ENCODE measurements at places on chromosomes 2 and 18.

GRCh38 chr2:204472375-204472774 lies 72.9 kb upstream of the PARD3B start:
- DNase-seq = no peak

- no peak for DNase-seq
These were observed 209.8 kb downstream of the NEDD4L start for GRCh38 chr18:58253871-58254270.

DNA sequence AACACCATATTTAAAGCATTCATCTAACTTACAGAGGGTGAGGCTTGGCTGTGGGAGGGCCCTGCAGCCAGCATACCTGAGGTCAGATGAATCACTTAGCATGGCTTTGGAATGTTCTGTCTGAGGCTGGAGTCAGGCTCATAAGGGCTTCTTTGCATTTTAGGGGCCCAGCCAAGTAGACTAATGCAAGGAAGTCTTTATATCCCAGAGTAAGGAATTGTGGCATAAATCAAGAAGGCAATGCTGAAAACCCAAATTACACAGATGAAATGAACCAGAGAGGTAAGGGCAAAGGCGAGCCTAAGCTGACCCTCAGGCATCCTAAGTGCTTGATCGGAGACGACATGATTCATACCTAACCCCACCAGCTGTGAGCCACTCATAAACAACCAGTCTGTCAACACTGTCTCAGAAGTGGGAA lies 383.6 kb downstream of the DCC start:
- no peak for DNase-seq

DNA sequence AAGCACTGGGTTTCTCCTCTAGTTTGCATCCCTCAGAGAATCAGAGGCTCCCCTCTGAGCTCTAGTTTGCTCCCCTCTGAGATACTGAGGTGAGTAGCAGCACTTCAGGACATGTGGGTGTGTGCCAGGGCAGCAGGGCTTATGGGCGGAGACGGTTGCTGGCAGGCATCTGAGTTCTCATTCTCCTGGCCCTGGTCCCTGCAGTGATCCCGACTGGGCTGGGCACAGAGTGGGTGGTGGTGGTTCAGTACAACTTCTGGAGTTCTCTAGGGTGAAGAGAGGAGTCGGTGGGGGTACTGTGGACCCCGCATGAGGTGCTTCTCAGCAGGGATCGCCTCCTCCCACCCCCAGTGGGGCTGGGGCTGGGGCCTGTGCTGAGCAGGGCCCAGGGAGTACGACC lies 47.9 kb downstream of the BOLA3 start:
- no peak for DNase-seq

DNA sequence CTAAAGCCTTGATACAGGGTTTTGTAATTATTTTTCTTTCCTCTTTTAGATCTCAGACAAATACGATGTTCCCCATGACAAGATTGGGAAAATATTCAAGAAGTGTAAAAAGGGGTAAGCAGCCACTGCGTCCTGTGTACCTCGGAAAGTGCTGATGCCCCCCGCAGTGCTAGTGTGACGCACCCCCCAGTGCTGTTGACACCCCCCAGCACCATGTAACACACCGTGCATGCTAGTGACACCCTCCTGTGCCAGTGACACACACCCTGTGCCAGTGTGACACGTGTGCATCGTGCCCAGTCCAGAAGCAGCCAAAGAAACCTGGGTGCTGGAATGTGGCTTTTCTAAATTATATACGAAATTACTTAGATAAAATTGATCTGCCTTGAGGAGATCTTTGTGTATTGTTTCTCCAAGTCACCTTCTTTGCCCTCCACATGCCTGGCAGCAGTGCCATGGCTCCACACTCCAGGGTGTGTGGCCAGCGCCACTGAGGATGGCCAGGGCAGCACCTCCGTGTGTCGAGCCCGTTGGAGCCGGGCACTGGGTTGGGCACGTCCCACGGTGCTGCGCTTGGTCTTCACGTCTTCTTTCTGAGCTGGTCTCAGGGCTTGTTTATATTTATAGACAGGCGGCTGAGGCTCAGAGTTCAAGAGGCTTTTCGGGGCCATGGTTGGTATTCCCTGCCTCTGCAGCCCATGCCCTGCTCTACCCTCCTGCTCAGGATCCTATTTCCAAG lies 44.3 kb upstream of the KLF11 start:
- DNase-seq = no peak

GRCh38 chr18:73670524-73670923 lies 477.1 kb downstream of the FBXO15 start:
- DNase-seq = no peak

DNA sequence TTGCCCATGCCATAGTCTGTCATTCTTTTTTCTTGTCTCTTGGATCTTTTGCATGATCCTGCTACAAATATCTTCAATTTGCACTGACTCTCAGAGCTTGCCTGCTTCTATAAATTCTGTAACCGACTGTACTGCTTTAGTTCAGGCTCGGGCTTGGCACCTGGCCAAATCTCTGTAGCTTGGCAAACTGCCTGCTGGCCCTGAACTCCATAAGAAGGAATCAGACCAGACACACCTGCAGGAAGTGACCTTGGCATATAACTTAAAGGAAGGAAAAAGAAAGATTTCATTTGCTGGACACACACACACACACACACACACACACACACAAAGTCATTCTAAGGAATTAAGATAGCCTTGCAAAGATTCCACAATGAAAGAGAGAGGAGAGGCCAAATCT lies 291.2 kb upstream of the DDX18 start:
- no peak for DNase-seq

DNA sequence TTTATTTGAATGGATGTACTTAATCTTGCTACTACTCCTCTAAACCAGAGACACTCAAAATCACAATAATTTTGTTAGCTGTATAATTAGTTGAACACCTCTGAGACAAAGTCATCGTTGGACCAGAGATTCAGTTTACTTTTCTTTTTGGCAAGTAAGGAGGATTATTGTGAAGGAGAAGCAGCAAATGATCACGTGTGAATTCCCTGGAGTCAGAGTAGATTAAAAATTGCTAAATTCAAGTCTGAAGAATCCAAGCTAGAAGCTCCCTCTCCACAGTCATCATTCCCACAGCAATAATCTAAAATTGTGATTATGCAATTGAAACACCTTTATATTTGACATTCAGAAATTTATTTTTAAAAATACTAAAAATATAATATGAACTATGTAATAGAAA lies 484.4 kb downstream of the CMPK2 start:
- no peak for DNase-seq

DNA sequence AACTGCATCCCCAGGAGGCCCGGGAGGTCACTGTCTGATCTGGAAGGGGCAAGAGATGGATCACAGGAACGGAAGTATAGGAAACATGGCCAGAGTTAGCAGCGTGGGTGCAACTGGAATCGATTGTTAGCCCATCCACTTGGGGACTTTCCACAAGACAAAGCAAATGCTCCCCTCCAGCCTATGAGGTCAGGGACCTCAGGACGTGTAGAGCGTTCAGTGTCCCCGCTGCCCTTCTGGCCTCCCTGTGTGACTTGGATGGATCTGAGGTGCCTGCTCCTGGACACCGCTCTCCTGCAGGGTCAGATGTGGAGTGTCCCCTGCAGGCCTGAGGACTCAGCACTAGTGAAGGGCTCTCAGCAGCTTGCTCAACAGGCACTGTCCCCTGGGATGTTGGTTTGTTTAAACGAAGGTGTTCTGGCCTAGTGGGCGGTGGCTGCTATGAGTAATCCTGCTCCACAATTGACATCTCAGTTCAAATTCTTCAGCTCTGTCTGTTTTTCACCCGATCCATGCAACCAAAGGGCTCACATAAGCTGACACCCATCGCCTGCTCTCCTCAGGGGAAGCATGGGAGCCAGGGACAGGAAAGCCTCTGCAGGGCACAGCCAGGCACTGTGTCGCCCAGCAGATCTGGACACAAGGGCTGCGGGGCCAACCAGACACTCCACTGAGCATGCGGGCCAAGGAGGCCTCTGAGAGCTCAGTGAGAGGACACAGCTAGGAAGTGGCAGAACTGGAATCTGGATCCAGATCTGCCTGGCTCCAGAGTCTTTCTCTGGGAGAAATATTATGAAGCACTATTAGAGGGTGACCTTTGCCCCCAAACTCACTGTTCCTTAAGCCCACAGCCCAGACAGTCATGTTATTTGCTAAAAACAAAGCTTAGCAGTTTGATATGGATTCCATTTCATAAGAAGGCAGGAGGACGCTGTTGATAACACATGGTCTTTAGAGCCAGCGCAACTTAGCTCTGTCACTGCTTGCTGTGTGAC lies 78.5 kb downstream of the RHOB start:
- DNase-seq = no peak

- DNase-seq = no peak
These were observed 1.1 kb downstream of the TTL start for GRCh38 chr2:112483042-112483473.

DNA sequence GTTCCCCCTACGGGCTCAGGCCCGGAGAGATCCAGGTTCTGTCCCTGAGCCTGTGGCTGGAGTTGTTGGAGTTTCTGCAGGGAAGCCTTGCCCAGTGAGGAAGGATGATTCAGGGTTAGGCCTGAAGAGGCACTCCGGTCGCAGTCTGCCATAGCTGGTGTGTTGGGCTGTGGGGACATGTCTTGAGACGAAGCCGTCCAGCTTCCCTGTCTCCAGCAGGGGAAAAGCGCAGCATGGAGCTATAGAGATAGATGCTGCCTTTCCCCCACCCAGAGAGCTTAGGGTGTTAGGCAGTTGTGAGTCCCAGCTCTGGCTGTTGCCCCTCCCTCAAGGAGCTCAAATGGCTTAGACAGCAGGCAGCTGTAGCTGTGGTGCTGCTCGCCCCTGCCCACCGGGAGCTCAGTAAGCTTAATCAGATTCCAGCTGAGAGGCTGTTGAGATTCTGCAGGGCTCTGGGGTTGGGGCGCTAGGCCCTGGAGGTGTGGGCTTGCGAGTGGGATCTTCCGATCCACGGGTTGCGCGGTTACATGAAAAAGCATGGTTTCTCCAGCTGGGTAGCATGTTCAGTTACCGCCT lies 103.9 kb downstream of the PMAIP1 start:
- DNase-seq = no peak

GRCh38 chr2:27288610-27289009 lies 6.4 kb downstream of the TRIM54 start:
- no peak for DNase-seq

GRCh38 chr2:136422512-136422911 lies 304.6 kb upstream of the CXCR4 start:
- no peak for DNase-seq

DNA sequence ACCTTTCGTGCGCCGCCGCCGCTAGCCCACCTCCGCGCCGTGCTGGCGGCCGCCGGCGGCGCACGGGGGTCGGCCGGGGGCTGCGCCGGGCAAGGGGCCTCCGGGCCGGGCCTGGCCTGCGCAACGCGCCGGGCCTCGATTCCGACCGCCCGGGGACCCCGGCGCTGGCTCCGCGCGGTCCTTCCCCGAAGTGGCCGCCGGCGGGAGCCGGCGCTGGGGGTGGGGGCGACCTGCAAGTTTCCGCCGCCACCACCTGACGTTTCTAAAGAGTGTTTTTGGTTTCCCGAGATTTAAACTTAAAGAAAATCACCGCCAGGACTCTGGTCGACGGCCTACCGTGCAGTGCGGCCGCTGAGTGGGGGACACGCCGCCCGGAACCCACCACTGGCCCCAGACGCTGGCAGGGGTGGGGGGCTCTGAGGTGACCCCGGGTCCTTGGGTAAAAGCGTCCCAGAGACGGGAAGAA lies 3.8 kb upstream of the GATA6 start:
- no peak for DNase-seq

DNA sequence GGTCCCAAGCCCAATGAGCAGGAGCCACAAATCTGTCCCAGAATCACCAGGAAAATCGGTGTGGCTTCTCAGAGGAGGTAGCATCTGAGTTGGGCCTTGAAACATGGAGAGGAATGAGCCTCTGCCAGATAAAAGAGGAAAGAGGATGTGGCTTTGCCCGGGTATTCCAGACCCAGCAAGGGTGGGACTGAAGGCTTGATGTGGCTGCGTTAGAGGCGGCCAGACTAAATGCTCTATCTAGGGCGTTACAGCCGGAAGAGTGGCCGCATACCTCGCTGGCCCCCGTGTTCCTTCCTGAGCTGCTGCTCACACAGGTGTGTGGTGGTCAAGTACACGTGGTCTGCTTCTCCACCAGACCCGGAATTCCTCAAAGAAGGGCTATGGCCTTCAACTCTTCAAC lies 33.9 kb upstream of the POMC start:
- DNase-seq = no peak

Data from stimulated activated CD4-positive, alpha-beta T cell treated with anti-CD3 and anti-CD28 coated beads, Interleukin-15, amount 100 ng/mL, for 1 hour (primary cell).